NCI-H460 (cell line): ENCODE measurements at places on chromosomes 2 and 18. TPM values are rescaled to one million over a fixed set of nuclear protein-coding genes. Genes with fewer than 3 reads are reported as not detected.
A peak's percentile ranks its signal among the peaks of the same experiment; 100 is the strongest.

WNT6 gene
- total RNA-seq: not detected in 2 replicates

FBLN7 gene
- total RNA-seq: 0.40 and 1.0 TPM in 2 replicates

DNA sequence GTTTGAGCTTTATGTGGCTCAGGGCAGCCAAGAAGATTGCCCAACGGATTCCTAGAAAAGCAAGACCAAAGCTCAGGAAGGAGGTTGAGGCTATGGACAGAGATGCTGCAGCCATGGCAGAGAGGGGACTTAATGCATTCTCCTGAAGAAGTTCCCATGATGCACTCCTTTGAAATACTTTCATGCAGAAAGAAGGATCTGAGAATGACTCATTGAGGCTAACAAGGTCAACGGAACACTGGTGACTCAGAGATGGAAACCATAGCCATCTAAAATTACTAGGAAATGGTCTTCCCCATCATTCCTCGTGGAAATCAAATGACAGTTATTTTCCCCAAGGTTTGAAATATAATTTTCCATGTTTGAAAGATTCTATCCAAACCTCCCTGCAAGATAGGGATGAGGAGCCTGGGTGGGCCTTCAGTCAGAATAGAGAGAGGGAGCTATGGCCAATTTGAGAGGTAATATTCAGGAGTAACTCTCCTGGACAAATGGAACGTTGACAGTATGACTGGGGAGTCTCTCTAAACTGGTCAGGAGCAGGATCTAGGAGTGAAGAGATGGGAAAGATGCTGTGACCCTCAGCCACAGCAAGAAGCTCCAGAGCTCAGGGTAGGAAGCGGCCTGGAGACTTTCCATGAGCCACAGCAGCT lies 63.0 kb downstream of the REEP1 start:
- DNase-seq: no peak

DNA sequence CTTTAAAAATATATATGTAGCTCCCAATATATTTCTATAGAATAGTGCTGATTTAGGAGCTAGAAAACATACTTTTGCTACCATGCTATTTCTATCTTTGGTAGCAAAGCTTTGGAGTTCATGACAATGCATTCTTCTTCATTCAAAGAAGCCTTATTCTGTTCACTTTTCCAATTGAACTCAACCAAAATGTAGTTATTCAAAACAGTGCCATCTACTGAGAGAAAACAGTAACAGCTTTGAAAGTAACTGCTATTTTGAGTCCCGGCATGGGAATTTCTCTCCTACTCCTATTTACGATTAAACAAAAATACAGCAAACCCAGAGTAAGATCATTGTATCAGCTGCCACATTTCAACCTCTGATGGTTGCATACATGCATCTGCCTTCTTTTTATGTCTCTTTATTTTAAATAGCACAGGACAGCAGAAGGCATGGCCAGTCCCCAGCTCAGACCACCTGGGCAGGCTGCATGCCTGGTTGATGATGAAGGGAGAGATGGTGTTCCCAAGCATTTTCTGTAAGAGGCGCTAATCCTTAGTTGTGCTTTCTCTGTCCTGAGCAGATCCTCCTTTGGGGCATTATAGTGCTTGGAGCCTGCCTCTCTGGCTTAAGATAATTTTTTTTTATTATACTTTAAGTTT lies 69.7 kb upstream of the SULT1C3 start:
- peak; percentile 9 for DNase-seq

- DNase-seq: no peak
Observed at GRCh38 chr18:41928581-41928980, 26.5 kb upstream of the PIK3C3 start.

DNA sequence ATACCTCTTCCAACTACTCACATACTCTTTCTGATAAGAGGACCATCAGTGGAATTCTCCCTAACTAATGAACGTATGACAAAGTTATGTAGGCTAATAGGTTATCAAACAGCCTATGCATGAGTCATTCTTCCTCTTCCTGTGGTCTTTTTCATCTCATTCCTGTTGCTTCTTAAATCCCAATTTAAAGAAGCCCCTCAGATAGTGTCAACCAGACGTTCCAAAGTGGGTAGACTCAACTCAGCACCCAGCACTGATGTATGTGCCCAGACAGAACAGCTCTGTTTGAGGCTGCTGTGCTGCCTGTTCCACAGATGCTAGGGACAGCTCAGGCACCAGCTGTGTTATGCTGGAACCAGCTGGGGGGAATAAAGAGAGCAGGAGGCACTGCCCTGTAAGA lies 52.6 kb downstream of the CXCR4 start:
- DNase-seq: no peak

DNA sequence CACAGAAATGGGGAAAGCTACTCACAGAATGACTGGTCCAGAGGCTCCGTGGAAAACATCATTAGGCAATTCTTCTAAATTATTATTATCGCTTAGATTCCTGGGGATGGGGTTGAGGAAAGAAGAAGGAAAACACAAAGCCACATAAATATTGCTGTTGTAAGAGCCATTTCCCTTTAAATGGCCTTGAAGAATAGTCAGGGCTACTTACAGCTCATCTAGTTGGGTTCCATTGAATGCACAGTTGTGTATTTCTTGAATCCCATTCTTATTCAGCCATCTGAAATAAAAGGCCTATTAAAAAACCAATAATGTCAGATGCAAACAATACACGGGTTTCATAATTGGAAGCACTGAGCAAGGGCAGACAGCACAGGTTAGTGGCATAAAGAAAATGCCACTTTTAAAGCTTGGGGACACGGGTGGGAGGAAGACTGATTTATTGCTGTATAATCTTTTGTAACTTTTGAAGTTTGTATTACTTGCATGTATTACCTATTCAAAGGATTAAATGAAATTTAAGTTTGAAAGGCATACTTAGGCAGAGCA lies 171.4 kb downstream of the FSHR start:
- DNase-seq: no peak
